ENCODE measurements at places on chromosomes 16 and 17.

DNA sequence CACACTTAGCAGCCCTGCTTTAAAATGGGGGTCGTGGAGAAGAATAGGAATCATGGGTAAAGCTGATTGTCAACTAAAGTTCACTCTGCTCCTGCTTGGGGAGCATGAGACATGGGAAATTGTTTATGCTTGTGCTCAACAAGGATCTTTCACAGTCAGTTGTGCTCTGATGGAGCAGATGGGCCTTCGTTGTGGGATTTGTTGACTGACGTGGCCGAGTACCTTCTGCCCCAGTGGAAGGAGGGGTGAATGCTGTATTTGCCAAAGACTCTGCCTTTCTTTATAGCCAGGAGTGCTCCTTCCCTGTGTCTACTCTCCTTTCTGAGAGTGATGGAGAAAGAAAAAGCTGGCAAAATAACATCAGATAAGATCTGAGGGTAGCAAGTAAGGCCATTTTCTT, 11.4 kb downstream of the ARSG start:
- DNase-seq = no peak

GRCh38 chr16:30715750-30716445, 16.9 kb downstream of the SRCAP start:
- DNase-seq = no peak

DNA sequence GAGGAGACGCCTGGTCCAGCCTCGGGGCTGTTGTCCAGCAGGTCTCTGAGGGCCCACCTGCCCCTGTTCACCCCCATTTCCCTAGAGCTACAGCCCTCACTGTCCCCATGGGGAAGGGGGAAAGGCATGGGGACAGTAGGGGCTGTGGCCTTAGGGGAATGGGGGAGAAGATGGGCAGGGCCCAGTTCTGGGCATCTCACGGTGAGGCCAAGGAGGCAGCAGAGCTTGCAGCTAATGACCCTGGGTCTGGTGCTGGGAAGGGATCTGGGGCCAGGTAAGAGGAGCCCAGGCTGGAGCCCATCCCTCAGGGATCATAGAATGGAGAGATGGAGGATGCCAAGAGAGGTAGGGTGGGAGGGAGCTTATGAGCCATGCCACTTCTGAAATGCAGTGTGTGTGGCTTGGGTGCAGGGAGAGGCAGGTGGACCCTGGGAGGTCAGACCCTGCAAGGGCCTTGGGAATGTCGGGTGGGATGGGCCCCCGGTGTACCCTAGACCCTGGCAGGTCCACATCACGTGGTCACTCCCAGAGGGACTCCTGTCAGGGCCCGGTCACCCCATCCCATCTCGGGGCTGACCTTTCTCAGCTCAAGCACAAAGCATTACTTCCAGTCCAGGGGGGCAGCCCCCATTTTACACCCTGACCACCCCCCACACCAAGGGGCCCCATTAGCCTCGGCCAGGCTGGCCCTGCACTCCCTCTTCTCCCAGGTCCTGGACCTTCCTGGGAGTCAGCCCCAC, 35.9 kb upstream of the KSR1 start:
- DNase-seq = no peak

DNA sequence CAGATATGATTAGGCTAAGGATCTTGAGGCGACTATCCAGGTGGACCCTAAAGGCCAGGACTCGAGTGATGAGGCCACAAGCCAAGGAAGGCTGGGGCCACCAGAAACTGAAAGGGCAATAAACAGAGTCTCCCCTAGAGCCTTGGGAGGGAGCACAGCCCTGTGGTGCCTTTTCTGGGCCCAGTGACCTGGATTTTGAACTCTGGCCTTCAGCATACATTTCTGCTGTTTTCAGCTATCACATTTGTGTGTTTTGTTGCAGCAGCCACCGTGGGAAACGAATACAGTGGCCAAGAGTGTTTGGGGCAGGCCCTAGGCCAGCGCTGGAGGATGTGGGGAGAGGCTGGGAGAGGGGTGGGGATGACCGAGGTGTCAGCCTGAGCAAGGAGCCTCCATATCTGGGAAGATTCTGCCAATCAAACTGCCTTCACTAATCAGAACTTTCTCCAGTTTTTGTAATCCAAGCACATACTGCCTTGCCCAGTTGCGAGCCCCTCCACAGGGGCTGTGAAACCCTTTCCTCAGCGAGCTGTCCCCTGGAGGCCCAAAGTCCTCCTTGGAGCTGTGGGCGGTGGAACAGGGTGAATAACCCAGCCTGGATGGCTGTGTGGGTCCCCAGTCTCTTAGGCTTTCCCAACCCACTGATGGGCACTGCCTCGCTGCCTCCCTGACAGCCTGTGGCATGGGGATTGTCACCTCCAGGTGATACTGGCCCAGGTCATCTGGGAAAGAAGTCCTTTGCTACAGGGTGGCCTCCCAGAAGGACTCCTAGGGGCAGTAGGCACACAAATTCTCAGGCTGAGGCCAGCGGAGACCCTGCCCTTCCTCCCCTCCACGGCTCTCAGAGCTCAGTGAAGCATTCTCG, 16.8 kb downstream of the B9D1 start:
- no peak for DNase-seq

- peak; percentile 29 for DNase-seq
Measured at GRCh38 chr17:43998552-43998951, 5.9 kb upstream of the NAGS start.

DNA sequence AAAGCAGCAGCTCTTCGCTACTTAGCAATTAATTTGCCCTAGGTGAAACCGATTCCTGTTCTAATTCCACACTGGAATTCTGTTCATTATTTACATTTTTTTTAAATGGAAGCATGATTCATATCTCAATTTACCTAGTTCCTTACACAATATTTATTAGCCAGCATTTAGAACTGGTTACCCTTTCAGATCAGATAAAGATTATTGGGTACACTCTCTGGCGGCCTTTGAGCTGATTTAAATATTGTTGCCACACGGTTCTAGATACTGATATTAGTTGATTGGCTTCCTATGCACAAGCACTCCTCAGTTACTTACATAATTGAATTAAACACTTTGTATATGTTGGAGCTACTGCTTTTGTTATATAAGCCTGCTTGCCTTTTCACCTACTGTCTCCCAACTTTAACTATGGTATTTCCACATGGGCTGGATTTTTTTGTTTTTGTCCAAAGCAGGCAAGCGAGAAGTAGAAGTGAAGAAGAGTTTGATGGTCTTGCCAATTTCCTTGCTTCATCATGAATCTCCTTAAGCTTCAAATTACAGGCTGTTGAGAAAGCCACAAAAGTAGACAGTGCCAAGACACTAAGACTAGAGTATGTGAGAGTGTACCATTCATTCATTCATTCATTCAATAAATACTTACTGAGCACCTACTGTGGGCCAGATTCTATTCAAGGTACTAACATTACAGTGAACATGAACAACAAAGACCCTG, 3.9 kb upstream of the ALDH3A2 start:
- DNase-seq = no peak

DNA sequence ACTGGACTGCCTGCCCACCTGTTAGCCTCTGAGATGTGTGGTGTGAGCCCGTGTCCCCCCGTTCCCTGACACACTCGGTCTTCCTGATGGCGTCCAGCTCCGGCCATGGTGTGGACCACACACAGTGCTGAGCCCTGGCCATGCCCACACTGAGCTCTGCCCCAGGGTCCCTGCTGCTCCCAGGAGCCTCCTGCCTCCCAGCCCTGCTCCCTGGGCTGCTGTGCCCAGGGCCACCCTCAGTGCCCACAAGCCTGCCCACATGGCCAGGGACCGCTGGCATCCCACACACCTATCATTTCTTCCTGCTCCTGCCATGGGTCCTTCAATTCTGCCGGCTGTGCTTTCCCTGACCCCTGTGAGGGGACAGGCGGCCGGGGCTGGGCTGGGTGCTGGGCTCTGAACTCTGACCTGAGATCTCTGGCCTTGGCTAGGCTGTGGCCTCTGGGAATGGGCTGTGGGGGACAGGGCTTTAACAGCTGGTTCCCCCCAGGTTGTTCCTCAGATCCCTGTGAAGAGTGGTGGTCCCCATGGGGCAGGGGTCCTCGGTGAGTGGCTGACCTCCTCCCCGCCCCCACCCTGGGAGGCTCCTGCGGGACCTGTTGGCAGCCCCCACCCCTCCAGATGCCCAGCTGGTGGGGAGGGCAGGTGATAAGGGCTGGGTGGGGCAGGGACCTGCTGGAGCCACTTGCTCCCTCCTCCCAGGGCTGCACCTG, 4.0 kb downstream of the CEMP1 start:
- no peak for DNase-seq

DNA sequence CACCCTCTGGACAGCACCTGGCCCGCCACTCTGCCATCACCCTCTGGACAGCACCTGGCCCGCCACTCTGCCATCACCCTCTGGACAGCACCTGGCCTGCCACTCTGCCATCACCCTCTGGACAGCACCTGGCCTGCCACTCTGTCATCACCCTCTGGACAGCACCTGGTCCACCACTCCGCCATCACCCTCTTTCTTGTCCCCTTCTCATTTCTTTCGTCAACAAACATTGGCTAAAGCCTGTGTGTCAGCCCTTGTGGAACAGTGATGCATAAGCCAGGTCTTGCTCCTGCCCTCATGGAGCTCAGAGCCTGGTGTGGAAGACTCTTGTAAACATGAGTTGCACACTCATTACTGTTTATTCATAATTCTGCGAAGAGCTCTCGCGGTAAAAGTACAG, 31.2 kb downstream of the CDK5R1 start:
- DNase-seq = no peak

DNA sequence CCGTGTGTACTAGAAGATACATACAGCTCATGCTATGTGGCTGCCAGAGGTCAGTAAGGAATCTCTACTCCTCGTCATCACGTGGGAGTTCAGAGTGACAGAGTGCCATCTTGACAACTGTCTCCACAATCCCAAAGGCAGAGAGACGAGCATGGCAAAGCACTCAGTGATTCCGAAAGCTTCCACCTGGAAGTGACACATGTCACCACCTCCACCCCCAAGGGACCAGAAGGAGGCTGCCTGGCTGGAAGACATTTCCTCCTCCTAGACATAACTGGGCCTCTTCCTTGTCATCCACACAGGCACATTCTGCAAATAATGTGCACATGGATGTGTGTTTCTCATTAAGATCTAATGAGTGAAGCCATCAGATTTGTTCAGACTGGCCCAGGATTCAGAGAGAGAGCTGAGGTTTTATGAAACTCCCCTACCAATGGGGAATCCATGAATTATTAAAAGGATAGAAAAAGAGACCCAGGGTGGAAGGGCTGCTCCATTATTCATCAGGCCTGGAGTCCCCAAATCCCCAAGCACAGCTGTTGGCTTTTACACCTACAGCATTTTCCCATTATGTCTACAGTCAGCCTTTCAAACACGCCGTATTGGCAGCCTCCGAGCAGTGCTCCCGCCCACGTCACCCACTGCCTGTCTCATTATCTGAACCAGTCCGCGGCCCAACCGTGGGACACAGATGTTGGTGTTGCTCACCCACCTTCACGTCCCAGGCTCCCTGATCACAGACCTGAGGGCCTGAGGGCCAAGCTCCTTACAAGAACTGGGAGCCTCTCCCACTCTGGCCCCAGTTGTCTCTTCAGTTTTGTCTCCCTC, 3.3 kb upstream of the CACNG5 start:
- no peak for DNase-seq

- no peak for DNase-seq
Measured at GRCh38 chr16:10675216-10675615, 19.5 kb downstream of the TEKT5 start.

DNA sequence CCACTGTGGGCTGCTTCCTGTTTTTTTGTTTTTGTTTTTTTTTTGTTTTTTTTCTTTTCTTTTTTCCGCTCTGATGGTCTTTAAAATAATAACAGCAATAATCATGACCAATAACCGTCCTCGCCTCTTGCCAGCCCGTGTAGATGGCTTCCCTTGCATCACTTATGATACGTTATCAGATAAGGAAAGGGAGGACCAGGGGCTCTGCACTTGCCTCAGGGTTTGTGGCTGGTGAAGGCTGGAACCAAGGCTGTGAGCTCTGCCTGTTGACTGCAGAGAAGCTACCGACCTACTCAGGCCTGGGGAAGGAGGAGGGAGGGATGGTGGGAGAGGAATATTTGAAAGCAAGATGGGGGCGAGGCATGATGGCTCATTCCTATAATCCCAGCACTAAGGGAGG, 114.0 kb upstream of the SDK2 start:
- DNase-seq = no peak

DNA sequence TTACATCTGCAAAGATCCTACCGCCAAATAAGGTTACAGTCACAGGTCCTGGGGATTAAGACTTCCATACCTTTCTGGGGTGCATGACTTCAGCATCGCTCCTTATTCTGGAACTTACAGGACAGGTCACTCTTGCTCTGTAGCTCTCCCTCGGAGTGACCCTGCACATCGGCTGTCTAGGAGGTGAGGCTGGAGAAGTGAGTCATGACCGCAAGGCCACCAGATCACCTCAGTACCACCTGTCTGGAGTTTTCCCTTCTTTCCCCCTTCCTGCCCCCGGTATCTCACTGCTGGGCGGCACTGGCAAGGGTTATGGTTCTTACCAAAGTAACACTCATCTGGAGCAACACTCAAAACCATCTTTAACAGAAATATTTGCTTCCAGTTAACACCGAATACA, 374.8 kb downstream of the SLC39A11 start:
- DNase-seq = no peak

DNA sequence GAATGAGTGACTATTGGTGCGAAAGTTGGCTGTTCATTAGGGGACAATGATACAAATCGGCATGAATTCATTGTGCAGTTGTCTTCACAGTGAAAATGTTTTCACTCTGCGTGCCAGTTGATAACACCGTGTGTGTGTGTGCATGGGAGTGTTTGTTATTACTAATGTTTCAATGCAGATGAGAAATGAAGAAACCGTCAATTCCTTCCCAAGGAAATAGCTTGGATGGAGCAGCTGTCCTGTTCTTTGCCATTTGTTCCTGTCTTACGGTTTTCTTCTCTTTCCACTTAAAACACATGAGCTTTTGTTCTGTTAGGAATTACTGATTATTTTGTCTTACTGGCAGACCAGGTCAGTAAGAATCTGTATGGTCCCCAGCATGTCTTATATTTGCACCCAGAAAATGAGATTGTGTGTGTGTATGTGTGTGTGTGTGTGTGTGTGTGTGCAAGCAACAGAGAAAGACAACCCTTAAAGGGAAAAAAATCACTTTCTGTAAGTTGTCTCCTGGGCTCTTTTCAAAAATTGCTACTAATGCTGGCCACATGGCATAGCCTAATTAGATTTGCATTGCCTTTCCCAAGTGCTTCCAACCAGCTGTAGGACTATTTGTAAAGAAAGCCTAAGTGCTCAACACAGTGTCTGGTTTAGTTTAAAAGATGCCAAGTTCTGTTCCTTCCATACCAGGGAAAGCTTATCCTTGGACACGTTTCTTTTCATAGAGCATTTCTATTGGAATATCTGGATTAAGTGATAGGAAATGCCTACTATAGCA, 23.8 kb downstream of the SHISA9 start:
- no peak for DNase-seq

GRCh38 chr17:50046179-50046578, 9.7 kb upstream of the ITGA3 start:
- no peak for DNase-seq

Data from muscle of back (tissue), 13 donors.